ENCODE measurements at places on chromosomes 6 and 20.

DNA sequence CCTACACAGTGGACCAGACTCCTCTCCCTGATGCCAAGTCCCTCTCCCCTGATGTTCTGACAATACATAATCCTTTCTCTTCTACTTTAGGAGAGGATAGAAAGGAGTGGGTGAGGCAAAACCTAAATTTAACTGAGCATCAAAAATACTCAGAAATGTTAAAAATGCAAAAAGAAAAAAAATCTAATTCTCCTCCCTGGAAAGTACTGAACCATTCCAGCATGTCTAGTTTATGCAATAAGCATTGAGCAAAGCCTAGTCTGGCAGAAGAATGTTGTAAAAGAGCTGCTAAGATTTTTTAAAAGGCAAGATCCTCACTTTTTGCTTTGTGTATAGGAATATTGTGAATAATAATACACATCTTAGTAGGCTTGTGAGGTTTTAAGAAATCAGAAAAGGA is 116.6 kb upstream of the STXBP5 start:
- no peak for DNase-seq

GRCh38 chr20:32535953-32536823 is 48.9 kb downstream of the NOL4L start:
- DNase-seq = peak; percentile 15

DNA sequence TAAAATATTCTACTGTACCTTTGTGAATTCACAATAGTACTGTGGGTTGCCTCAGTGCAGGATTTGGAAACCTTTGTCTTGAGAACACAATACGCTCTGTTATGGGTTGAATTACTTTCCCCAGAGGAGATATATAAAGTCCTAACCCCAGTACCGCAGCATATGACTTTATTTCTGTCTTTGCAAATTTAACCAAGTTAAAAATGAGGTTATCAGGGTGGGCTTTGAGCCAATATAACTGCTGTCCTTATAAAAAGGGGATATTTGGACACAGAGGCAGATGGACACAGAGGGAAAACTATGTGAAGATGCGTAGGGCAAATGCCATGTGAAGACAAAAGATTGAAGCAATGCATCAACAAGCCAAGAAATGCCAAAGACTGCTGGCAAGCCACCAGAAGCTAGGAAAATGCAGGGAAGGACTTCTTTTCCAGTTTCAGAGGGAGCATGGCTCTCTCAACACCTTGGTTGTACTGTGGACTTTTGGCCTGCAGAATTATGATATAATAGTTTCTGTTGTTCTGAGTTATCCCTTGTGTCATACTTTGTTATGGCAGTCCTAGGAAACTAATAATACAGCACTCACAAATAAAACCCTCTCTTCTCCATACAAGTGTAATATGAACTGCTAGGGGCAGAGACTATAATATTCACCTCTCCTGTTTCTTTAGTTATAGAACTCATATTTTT is 292.6 kb upstream of the SPTLC3 start:
- DNase-seq = no peak

- DNase-seq = peak; percentile 49
Observed at GRCh38 chr6:6972456-6972855, 135.3 kb upstream of the RREB1 start.

DNA sequence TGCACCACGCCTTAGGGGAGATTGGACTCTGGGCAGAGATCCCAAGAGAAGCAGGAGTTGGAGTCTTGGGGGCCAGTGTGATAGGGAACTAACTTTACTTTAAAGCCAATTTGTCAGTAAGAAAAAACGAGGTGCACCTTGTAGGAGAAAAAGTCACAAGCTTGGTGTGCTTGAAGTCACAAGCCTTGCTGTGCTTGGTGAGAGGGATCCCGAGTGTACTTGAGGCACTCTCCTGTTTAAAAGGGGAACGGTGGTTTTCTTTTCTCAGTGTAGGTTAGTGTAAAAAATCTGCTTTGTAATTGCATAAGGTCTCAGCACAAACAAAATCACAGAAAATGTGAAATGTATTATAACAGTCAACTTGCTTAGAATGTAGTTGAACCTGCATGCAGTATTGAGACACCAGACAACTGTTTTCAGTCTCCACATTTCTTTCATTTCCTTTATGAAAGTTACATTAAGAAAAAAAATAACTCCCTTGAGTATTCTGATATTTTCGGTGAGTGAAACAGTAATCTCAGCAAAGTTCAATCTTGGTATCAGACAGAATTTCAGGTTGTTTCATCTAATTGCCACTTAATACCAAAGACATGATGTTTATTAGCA is 111.1 kb upstream of the DUSP22 start:
- no peak for DNase-seq

- peak; percentile 39 for DNase-seq
Observed at GRCh38 chr20:10508060-10508459, 73.0 kb downstream of the SLX4IP start.

DNA sequence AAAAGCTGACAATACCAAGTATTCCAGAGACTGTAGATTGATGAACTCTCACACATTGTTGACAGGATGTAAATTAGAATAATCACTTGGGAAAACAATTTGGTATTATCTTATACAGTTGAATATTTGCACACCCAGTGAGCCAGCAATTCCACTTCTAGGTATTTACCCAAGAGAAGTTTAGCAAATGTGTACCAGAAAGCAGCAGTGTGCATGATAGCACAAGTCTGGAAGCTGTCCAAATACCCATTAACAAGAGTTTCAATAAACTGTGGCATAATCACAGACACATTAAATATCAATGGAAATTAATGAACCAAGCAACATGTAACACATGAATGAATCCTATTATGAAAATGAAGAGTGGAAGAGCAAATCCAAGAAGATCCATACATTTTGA is 233.6 kb downstream of the TPBG start:
- no peak for DNase-seq

DNA sequence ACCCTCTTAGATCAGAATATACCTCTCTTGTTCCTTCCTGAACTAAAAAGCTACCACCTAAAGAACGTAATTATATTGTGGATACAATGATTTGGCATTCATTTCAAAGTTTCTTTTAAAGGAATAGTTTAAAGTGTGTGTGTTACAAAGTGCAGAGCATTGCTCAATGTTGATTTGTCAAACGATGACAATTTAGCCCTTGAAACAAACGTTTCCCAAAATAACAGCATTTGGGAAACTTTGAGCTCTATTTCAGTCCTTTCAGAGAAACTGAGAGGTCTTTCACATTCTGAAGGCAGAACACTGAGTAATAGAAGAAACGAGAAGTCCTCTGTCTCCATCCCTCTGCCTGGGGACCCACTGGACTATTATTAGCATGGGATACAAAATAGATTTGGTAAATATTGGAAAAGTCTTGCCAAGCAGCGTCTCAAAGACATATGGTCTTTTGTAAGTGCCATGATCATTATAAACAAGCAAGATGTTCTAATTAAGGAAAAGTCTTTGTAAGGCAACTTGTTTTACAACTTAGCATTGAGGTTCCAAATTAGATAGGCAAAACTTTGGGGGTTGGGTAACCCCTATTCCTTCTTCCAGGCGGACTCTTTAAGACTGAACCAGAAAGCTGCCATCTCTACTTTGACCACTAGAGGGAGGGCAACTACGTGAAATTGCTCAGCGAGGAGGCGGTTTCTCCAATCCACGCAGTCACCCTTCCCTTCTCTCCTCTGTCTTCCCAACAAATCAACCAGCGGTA is 208.8 kb downstream of the RNF144B start:
- peak; percentile 63 for DNase-seq

DNA sequence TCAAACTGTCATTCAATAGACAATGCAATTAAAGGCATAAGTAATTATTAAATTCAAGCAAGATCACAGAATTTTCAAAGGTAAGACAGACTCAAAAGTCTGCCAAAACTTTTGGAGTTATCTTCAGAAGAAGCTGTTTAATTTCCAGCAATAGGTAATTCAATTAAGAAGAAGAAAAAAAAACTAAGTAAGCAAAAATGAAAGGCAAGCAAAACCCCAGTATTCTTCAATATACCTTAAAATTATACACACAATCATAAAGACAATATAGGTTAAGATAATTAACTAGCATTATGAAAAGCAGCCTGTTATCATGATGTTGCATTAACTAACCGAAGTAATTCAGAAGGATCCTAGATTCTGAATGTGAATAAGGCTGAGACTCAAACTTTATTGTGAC is 3.5 kb downstream of the LATS1 start:
- DNase-seq = no peak

GRCh38 chr6:61951586-61951985 is 334.4 kb downstream of the KHDRBS2 start:
- DNase-seq = no peak

DNA sequence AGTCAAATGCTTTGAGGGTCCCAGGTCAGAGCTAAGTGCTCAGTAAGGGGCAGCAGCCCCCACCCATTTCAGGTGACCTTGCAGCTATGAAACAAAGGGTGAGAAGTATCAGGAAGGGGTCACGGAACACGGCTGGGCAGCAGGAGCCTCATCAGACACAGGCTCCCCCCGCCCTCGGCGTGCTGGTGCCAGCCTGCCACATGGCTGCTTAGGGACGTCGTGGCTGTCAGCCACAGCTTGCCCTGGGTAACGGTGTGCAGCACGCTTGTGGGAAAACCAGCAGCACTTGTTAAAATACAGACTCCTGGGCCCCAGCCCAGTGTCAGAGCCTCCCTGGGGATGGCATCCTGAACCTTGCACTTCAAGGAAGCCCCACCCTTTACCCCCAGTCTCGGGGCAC is 39.3 kb downstream of the SSR1 start:
- no peak for DNase-seq

GRCh38 chr6:121405306-121405705 is 30.1 kb upstream of the GJA1 start:
- DNase-seq = no peak

- no peak for DNase-seq
Observed at GRCh38 chr6:73965539-73966029, 269.6 kb downstream of the CD109 start.

DNA sequence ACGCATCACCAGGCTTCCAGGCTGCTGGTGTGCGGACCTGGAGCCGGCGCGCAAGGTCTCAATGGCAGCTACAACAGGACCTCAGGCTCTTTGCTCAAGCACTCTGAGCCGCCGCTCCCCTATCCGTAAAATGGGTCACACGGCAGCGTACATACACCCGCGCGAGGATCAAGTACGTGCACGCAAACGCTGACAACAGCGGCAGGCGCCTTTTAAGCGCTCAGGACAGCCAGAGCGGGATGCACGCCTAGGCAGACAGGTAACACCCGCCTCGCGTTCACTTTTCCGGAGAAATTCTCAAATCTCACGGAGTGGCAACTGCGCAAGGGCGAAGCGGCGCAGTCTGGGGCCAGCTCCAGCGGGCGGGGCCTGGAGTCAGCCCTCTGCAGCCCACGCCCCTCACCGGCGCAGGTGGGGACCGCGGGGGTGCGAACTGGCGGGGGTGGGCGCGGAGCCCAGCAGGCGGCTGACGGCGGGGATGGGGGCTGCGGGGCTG is 535 bp downstream of the EXOC2 start:
- peak; percentile 50 for DNase-seq

DNA sequence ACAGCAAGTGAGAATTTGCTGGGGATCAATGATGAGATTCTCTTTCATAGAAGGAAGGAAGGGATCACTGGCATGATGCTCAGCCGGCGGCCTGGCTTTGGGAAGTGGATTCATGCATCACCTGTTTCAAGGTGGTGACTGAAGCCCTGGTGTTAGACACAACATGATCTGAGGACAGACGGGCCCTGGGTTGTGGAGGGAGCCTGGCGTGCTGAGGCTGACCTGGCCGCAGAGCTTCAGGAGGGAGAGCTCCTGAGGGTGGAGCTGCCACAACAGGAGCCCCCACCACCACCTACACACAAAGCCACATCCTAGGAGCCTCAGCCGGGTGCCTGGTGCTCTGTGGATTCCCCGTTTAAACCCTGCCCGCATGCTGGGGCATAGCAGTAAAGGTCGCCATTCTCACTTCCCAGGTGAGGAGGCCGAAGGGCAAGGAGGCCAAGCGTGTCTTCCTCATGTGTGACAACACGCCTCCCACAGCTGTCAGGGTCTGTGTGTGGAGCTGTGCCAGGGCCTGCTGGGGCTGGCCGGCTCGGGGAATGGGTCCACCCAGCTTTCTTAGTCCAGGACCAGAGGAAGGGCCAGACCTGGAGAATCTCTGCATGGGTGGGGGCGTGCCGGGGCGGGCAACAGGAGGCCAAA is 107.0 kb downstream of the ERMARD start:
- no peak for DNase-seq

DNA sequence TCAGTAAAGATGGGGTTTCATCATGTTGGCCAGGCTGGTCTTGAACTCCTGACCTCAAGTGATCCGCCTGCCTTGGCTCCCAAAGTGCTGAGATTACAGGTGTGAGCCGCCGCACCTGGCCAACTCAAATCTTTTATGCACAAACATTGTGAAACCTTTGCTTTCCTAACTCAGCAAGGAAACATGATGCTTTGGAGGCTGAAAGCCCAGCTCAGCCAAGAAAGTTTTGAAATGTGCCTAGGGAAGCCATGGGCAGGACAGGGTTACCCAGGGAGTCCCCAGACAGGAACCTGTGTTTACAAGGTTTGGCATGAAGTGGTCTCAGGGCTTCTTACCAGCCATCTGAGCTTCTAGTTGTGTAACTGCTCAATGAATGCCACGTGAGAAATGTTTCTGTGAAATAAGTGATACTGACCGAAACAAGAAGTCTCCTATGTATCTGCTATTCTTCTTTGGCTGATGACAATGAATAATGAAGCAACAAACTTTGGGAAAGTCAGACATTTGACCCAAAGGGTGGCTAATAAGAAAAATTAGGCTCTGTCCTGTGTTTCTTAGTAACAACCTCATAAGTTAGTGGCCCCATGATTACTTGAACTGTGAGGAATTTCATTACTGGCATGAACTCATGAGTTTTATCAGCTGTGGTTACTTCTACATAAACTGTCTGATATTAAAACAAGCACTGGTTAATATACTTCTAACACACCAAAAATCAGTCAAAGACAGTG is 163.5 kb downstream of the KIF6 start:
- DNase-seq = no peak

- peak; percentile 99 for DNase-seq
Observed at GRCh38 chr20:36808317-36809257, 35.0 kb upstream of the DSN1 start.

GRCh38 chr20:8671370-8671961 is 397.4 kb upstream of the PLCB4 start:
- no peak for DNase-seq

All from EL (cell line).